ENCODE measurements at places on chromosomes 3 and 15.

- DNase-seq, result no peak
These were observed 14.5 kb upstream of the PLXND1 start for GRCh38 chr3:129620828-129621559.

DNA sequence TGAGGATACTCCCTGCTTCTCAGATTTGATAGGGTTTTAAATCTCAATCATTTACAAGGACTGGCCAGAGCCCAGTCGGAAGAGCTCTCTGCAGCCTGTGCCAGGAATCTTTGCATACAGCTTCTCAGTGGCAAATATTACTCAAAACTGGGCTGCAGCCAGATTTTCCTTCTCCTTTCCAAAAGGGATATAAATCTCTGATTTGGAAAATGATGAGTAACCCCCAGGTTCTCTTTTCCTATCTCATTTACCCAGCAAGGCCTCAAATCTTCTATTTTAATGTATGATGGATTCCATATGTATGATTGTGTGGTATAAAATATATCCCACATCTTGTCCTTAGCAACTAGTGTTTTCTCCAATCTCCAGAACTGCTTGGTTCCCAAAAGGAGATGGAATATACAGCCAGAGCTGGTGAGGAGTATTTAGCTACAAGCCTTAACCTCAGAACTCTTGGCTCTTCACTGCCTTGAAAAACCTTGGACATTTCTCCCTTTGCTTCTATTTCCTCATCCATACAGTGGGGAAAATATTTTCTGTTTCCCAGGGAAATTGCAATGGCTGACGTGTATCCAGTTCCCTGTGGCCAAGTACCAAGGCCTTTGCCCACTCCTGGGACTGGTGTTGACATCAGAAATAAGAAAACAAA, 114.4 kb downstream of the ATG7 start:
- DNase-seq, result no peak

DNA sequence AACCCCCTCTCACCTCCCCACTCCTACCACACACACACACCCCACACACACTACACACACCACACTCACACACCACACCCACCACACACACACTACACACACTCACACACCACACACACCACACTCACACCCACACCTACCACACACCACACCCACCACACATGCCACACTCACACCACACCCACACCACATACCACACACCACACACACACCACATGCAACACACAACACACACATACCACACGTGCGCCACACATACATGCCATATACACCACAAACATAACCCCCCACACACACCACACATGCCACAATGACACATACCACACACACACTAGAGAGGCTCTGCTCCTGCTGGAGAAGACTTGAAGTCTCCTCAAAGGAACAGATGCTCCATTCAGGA, 5.9 kb upstream of the ITPKA start:
- no peak for DNase-seq

- no peak for DNase-seq
These were observed 89.9 kb downstream of the BBX start for GRCh38 chr3:107612664-107613084.

DNA sequence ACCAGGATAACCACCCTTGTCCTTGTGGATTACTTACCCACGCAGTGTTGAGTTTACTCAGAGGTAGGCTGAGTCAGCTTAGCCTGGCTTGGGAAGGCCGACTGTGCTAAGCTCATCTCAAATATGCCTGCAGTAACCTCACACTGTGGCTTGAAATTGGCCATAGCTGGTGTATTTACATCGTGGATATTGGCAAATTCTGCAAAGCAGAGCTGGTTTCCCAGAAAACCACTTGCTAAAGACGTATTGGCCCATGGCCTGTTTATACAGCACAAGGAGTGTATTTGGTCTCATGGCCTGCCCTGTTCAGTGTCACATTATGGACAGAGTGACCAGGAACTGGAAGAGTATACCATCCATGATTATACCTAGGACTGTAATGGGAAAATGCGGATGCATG, 170.5 kb upstream of the UBE3A start:
- no peak for DNase-seq

DNA sequence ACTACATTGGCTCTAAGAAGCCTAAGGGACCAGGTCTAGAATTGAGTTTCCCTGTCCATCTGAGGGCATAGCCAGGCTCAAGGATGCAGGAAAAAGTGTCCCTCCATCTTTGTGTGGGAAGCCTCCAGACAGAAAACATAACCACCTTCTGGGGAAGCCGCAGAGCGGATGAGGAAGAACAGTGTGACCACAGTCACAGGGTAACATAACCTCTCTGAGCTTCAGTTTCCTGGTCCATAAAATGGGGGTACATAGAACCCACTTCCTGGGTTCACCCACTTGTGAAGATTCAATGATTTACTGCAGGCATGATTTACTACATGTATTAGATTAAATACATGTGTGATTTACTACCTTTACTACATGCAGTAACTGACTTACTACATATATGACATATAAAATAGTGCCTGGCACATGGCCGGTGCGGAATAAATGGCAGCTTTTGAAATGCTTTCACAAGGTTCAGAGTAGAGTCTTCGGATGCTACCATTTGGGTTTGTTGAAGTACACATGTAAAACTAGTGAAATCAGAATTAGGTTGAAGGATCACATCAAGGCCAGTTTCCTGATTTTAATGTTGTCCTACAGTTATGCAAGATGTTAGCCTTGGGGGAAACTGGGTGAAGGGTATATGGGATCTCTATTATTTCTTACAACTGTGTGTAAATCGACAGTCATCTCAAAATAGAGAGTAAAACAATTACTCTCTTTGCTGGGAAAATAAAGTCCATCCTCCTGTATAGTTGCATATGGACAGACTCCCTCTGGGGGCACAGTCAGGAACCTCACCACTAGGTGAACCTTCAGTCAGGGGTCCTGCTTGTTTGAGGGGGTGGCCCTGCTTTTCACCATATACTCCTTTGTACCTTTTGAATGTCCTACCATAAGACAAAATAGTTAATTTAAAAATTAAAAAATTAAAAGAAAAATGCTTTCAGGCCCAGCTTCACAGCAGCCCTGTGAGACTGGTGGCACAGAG, 86.0 kb downstream of the SEMA5B start:
- DNase-seq, result no peak

DNA sequence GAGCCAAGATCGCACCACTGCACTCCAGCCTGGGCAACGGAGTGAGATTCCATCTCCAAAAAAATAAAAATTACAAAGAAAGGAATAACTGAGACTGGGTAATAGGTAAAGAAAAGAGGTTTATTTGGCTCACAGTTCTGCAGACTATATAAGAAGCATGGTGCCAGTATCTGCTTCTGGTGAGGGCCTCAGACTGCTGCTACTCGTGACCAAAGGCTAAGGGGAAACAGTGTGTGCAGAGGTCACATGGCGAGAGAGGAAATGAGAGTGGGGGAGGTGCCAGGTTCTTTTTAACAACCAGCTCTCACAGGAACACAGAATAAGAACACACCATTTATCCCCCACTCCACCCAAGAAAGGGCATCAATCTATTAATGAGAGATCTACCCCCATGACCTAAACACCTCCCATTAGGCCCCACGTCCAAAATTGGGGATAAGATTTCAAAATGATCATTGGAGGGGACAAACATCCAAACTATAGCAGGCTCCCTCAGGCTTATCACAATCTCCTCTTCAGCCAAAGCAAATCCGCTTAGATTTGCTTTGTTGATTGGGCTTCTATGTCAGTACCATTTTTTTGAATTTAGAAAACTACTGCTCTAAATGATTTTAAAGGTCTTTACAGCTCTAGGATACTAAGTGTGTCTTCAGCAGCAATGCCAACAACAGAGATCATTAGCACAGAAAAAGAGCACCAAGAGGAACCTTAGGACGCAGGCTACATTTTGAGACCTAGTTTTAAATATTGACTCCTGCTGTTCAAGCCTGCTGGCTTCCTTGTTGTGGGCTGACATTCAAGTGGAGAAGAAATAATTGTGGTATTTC, 84.2 kb upstream of the TBL1XR1 start:
- DNase-seq, result no peak

GRCh38 chr15:68502398-68502901, 70.5 kb upstream of the ITGA11 start:
- no peak for DNase-seq

GRCh38 chr3:14947100-14947885, at the start of gene NR2C2:
Gene NR2C2, plus strand, starts transcription at chr3:14947583. Its CDS starts 56,332 bp downstream, at chr3:15003915.
- DNase-seq, result peak; percentile 70

DNA sequence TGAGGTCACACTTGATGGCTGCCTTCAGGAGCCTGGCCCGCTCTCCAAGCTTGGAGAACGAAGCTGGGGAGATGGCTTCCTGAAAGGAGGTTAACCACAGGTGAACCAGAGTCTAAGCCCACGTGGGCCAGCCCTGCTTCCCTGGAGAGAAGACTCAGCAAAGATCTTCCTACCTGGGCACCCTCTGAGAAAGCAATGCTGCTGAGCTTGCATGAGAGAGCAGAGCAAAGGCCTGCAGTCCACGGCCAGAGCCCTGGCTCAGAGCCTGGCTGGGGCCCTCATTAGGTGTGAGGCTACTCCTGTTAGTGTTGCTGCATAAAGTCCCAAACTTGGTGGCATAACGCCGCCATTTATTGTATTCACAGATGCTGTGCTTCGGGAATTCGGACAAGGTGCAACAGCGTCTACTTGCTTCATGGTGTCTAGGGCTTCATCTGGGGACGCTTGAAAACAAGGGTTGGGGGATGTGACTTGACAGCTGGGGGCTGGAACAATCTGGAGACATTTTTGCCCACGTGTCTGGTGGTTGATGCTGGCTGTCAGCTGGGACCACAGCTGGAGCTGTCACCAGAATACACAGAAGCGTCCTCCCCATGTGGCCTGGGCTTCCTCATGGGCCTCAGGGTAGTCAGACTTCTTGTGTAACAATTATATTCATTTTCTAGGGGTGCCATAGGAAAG, 87.9 kb upstream of the MEF2A start:
- DNase-seq, result no peak

DNA sequence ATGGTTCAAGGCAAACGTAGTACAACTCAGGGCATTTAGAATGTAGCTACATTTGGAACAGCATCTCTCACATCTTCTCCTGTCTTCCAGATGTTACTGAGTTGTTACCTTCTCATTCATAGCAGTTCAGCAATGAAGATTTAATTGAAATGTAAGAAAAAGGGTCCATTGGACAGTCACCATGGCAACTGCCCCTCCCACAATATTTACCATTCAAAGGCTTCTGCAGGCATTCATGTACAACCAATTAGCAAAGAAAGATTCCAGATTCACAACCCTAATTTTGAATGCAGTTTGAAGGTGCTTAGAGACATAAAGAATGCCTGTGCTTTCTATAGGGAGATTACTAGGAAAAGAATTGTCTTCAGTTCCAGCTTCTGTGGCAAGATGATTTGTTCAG, 22.2 kb downstream of the SCN11A start:
- DNase-seq, result no peak

DNA sequence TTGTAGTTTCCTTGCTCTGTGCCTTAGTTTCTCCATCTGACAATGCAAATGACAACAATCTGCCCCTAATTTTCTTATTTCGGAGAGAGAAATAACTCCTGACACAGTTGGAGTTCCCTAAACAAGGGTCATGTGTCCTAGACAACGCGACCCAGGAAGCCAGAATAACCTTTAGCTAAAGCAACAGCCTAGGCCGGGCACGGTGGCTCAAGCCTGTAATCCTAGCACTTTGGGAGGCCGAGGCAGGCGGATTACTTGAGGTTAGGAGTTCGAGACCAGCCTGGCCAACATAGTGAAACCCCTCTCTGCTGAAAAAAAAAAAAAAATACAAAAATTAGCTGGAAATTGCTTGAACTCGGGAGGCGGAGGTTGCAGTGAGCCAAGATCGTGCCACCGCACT, 49.9 kb downstream of the MCF2L2 start:
- no peak for DNase-seq

GRCh38 chr15:37028625-37029296, 71.6 kb downstream of the MEIS2 start:
- no peak for DNase-seq

- DNase-seq, result no peak
These were observed 36.2 kb downstream of the SSR3 start for GRCh38 chr3:156518726-156519125.

- peak; percentile 72 for DNase-seq
These were observed 63.8 kb downstream of the ATP1B3 start for GRCh38 chr3:141940194-141940776.

- DNase-seq, result peak; percentile 67
These were observed 323.3 kb downstream of the CTNNB1 start for GRCh38 chr3:41522612-41523011.

DNA sequence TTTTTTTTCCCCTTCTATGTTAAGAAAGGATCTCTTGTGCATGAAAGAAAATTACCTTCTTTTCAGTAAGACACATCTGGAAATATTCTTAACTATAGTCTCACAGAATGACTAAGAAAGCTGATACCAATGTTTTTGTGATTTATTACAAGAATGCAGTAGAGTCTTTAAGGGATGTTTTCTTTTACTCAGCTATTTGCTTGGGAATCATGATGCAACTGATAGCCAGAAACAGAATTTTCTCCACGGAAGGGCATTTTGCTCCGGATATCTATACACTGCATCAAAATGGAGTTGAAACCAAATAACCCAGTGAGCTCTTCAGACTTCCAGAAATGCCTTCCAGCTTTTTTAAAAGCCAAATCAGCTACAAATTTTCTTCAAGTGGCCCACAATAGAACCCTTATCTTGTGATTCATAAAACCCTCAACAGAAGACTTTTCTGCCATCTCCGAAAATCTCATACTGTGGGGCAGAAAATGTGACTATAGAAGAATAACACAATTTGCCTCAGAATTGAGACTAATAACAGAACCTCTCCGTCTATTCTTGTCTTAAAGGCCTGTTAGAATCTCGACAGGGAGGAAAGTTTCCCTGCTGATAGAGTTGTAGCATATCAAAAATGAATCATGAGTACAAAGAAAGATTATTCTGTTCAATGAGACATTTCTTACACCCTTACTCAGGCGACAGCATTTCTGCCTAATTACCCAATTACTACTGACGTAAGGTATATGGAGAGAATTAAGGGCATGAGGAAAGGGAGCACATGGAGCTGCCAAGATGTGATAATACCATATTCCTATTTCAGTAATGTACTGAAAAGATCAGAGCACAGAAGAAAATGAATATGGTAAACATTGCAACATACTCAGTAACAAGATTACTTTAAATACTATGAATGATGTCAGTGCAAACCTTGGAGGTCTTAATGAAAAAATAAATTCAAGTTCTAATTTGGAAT, 900.1 kb downstream of the ROBO1 start:
- peak; percentile 51 for DNase-seq
